ENCODE measurements at places on chromosomes 4 and X. TPM values are rescaled to one million over a fixed set of nuclear protein-coding genes. Genes with fewer than 3 reads are reported as not detected.

- no peak for DNase-seq
Observed at GRCh38 chr4:101328063-101328602, 19.2 kb downstream of the PPP3CA start.

- DNase-seq, result peak; percentile 17
Observed at GRCh38 chr4:150005537-150005936, 72.7 kb upstream of the DCLK2 start.

Gene PRSS12
- total RNA-seq, result 10.9 TPM

DNA sequence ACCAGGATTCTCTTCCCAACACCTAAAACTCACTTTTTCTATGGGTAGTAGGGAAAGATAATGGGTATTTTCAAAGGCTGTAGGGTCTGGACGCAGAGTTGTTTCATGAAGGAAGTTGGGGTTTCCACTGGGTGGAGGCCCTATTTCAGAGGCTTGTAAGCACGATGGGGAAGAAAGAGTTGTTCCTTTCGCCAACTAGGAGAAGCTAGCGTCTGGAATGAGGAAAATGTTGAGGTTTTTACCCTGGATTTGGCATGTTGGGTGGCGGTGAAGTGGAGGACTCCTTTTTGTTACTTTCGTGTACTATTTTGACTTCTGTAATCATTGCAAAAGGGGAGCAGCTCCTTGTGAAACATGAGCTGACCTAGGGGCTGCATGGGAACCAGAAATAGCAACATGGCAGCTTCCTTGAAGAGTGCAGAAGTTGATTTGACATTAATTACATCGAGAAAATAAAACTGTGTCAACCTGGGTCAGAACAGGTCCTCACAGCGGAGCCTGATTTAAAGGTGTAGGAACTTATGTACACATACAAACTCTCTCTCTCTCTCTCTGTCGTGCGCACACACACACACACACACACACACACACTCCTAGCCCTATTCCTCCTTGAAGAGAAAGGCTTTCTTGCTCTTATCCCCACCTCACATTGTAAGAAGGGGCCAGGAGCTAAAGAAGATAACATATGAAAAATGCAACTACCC is 19.1 kb downstream of the VSIG4 start:
- no peak for DNase-seq

- no peak for DNase-seq
Observed at GRCh38 chr4:73308286-73308685, 49.7 kb upstream of the ANKRD17 start.

GRCh38 chr4:23476515-23477090 is 413.2 kb downstream of the PPARGC1A start:
- DNase-seq, result no peak

Gene GRIA3
- not detected for total RNA-seq

DNA sequence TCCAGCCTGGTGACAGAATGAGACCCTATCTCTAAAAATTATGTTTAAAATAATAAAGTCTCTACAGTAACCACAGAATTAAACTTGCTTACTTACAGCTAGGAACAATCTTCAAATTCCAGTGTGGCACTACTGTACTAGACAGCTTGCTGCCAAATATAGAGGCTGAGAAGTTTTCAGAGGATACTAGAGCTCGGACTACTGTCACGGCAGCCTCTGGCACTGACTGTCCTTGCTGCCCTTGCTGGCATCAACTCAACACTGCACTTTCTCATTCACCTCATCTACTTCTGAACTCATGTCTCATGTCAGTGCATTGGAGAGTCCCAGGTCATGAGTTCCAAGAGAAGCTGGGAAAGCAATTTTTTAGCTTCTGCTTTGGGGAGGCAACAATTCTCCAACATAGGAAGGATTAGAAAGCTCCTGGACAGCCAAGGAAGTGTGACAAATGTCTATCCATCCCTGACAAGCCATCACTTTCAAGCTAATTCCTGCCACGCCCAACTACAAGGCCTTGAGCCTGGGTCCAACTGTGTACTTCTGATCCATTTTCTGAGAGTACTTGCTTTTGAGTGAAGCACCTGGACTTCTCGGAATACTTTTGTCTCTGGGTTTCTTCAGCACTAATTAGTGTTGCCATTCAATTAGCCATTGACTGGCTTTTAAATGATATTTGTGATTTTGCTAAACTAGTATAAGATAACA is 98.6 kb upstream of the NR3C2 start:
- DNase-seq, result no peak
